ENCODE measurements at places on chromosomes 1 and 21.

DNA sequence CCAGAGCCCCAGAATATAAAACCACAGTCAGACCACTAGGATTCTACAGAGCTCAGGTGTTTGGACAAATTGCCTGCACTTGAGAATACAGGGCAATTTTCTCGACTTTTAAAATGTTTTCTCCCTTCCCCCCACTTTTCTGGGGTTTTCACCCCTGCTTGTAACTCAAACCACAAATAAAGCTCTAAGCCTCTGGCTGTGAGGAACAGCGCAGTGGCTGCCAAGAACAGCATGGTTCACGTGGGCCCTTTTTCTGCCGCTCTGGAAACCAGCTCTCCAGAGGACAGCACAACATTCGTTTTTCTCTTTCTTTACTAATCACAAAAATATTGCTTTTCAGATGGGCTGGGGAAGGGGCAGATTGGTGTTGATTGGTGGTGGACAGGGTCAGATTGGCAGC, 102.2 kb upstream of the JUN start:
- no peak for DNase-seq

DNA sequence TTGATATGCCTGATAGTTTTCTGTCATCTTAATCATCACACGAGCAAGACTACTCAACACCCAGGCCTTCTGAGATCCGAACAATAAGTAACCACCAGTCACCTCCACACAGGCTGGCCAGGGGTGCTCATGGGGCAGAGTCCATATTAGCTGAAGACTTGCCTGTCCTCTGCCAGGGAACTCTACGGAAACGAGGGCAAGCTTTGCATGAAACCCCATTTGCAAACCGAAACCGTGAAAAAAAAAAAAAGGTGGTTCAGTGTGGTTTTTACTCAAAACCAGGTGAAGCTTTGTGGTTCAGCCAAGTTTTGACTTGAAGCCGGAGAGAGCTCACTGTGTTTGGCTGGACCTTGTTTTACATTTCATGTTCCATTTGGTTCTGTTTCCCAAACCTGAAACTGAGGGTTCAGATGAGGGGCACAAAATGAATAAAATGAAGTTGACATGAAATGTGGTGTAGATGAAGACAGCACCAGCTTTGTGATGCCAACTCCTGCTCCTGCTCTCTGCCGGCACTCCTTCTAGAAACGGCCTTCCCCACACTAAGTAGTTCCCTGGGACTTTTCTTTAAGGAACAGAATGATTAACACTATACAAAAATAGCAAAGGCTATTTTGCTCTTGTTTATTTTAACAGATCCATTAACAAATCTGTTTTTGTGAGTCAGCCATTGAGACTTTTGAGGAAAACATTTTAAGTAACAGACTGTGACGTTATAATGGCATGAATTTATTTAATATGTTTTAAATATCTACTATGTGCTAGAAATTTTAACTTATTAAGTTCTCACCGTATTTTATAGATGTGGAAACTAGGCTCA, 74.7 kb downstream of the RUNX1 start:
- peak; percentile 15 for DNase-seq

DNA sequence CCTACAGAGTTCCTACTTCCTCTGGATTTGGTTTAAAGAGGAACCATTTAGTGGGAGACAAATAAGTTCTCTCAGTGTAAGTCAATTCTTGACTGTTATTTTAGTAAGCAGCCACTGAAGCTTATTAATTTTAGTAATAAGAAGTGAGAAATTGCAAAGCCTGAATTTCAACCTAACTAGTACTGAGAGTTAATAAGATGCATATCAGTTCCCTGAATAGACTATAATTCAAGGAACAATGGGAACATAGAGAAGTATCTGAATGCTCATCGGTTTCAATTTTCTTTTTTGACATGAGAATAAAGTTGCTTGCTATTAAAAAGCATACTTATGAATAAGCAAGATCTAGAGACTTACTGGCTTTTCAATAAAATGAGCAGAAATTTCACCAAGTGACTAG, 8.0 kb upstream of the PPT1 start:
- DNase-seq, result no peak

DNA sequence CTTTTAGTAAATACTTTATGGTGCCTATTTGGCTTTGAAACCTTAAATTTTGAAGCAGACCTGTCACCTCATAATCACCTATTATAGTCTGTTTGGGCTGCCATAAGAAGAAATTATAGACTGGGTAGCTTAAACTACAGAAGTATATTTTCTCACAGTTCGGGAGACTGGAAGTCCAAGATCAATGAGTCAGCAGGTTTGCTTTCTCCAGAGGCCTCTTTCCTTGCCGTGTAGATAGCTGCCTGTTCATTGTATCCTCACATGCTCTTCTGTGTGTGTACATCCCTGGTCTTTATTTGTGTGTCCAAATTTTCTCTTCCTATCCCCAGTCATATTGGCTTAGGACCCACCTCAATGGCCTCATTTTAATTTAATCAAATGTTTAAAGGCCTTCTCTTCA, 518.2 kb downstream of the ADGRL2 start:
- DNase-seq, result no peak

DNA sequence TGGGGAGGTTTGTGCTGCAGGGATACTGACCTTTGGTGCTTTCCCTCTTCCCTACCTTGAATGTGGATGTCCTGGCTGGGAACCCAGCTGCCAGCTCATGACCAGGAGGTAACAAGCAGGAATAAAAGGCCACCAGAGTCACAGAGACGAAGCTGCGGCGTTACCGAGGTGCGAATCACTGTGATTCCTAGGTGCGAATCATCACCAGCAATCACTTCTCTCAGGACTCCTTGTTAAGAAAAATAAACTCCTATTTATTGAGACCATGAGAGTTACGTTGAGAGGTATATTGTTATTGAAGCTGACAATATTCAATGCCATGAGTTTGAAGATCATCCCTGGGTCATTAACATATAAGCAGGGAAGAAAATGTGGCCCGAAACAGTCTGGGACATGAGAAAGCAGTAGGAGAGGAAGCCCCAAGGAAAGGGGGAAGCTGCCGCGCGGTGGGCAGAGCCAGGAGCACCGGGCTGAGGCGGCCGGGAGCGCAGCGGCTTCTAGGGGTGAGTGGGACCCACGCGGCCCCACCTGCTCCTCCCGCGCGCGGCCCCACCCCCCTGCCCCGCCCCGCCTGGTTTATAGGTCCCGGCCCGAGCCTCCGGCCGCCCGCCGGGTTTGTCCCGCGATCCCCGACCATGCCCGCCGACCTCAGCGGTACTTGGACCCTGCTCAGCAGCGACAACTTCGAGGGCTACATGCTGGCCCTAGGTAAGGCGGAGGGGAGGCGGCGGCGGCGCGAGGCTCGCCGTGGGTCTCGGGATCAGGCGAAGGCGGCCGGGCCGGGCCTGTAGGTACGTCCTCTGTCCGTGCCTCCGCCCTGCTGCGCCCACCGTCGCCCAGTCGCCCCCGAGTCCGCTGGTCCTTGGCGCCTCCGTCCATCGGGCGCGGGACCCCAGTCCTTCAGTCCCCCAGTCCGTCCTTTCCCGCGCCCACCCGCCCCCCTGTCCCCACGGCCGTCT, at the start of gene RBP7:
Gene RBP7, plus strand, starts transcription at position 605 of the 959 bp plus-strand sequence. Its CDS starts 31 bp downstream, at position 636.
- DNase-seq, result peak; percentile 1

Data from T-helper 9 cell (primary cell).